ENCODE measurements at places on chromosomes 5 and 9.

DNA sequence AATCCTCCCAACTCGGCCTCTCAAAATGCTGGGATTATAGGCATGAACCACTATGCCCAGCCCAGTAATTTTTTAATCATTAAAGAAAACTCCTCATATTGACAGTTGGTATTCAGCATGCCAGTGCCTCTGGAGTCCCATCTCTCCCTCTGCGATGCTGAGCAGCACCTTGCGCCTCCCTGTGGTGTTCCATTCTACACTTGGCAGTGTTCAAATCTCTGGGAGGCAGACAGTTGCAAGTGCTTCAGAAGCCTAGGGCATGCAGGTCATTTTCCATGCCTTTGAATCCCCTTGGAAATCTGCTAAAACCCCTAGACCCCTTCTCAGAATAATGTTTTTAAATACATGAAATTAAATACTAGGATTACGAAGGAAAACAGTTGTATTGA is 41.3 kb downstream of the GARNL3 start:
- DNase-seq: no peak

- DNase-seq: peak; percentile 99
Measured at GRCh38 chr9:127734747-127735529, at the start of gene TOR2A. Gene TOR2A (minus strand): TSS chr9:127735294. CDS start chr9:127735270, 24 bp downstream.

- DNase-seq: peak; percentile 85
Measured at GRCh38 chr9:37994639-37995347, 74.2 kb downstream of the SHB start.

DNA sequence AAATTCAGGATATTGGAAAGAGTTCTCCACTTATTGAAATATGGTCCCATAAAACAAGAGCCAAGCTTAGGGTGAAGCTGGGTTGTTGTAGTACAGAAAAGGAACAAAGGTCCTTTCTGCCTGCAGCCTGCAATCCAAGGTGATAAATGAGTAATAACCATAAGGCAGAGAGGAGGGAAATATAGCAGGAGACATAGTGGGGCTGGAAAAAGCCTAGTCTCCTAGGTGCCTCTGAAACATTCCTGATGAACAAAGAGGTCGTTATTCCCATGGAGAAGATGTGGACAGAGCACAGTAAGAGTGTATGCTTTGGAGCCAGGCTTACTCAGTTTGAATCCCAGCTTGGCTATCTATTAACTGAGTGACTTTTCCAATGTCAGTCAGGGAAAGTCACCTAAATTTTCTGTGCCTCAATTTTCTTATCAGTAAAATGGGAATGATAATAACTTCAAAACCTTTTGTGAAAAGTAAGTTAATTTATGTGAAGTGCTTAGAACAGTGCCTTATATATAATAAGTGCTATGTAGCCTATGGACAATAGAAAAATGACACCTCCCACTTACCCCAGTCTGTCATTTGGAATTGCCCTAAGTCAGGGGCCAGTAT is 110.8 kb upstream of the GRIN3A start:
- no peak for DNase-seq

- no peak for DNase-seq
Measured at GRCh38 chr5:82167372-82167935, 110.7 kb downstream of the RPS23 start.

GRCh38 chr9:124000784-124001457 is 10.6 kb upstream of the LHX2 start:
- DNase-seq: no peak

GRCh38 chr5:172350212-172351181 is 66.9 kb upstream of the UBTD2 start:
- no peak for DNase-seq

DNA sequence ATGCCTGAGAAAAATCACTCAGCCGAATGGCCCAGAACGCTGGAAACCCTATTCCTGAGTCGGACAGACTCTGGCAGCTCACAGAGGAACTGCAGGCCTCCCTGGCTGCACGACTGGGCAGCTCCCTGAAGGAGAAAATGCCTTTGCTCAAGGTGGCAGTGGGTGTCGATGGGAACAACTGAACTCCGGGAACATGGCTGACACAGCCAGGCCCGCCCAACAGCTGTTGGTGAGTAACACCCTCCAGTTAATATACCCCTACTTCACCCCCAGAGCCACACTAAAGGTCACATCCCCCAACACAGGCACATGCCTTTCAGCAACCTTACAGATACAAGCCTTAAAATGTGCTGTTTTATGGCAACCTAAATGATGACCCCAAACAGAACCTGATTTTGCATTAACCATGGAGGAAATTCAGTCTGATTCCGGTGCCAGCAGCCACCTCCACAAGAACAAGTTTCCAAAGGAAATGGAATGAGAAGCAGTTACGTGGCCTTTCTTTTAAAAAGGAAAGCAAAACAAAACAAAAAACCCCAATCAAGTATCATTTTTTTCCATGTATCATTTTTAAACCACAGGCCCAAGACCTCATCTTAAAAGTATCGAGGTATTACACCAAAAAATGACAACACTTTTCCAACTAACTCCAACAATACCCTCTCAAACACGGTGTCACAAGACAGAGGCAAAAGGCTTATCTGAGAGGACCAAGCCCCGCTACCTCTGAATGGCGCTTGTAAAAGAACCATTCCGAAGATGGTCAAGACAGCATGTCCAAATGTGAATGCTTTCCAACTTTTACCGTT is 3.1 kb downstream of the KLF9 start:
- DNase-seq: peak; percentile 35

- DNase-seq: no peak
Measured at GRCh38 chr9:120768247-120768646, 25.0 kb downstream of the FBXW2 start.

DNA sequence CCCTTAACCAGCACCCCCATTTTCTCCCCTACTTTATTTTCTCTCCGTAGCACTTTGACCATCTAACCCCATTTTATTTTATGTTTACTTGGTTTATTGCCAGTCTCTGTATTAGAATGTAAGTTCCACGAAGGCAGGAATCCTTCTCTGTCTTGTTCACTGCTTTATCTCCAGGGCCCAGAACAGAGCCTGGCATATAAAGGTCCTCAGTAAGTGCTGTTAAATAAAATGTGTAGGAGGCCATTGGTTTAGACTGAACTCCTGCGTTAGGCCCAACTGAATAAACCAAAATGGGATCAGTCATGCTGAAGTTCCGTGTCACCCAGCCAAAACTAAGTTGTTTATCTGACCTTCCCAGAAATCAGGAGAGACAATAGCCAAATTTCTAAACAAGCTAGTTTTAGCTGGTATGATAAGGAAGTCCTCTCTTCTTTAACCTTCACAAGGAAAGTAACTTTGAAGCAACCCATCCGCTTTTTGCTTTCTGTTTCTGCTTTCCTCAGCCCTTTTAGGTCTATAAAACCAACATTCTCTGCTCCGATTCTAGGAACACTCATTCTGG is 29.0 kb upstream of the CCNJL start:
- no peak for DNase-seq

DNA sequence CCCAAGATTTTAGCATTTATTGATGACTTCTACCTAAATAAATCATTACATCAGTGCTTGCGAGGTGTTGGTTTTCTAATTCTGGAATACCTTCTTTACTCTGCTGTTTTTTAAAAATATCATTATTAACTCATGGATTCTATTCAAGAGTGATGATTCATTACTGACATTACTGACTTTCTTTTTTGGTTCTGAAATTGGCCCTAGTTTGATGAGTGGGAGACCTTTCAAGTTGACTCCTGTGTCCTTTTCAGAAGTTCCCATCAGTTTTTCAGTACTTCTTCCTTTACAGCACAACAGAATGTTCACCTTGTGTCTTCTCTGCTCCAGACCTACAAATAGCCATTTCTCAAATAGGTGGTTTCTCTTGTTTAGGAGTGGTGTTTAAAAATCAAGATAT is 114.1 kb downstream of the PCSK5 start:
- no peak for DNase-seq

DNA sequence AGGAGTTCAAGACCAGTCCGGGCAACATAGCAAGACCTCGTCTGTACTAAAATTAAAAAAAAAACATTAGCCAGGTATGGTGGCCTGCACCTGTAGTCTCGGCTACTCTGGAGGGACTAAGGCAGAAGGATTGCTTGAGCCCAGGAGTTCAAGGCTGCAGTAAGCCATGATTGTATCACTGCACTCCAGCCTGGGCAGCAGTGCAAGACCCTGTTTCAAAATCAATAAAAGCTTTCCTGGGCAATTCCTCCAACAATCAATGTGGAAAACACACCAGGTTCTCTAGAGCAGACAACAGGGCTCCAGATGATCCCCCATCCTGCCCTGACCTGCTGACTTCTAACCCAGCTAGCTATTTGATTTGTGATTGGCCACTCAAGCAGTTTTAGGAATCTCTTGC is 1.2 kb downstream of the AK8 start:
- DNase-seq: no peak

DNA sequence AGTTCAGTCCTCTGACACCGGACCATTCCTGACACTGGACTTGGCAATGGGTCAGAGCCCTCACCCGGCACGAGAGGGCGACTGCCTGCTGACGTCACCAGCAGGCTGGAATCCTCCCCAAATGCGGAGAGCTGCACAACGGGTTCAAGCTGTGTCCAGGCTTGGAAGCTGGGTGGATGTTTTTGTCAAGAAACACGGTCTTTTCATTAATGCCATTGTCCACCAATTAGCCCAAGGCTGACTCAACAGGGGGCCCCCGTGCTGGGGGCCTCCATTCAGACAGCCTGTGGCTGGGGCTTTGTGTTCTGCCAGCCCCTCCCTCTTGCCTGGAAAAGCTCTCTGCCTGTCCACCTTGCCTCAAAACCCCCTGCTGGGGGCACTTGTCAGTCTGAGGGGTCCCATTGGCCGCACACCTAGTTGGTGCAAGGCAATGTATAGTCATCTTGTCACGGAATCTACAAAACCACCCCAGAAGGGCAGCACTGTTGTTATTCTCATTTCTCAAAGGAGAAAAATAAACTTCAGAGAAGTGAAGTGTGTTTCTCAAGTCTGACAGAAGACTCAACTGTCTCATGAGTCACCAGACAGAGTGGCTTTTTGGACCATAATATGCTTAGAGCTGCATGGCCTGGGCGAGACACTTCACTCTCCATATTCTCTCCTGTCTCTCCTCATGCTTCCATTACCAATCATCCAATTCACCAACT is 24.6 kb downstream of the NDUFA8 start:
- DNase-seq: peak; percentile 43

DNA sequence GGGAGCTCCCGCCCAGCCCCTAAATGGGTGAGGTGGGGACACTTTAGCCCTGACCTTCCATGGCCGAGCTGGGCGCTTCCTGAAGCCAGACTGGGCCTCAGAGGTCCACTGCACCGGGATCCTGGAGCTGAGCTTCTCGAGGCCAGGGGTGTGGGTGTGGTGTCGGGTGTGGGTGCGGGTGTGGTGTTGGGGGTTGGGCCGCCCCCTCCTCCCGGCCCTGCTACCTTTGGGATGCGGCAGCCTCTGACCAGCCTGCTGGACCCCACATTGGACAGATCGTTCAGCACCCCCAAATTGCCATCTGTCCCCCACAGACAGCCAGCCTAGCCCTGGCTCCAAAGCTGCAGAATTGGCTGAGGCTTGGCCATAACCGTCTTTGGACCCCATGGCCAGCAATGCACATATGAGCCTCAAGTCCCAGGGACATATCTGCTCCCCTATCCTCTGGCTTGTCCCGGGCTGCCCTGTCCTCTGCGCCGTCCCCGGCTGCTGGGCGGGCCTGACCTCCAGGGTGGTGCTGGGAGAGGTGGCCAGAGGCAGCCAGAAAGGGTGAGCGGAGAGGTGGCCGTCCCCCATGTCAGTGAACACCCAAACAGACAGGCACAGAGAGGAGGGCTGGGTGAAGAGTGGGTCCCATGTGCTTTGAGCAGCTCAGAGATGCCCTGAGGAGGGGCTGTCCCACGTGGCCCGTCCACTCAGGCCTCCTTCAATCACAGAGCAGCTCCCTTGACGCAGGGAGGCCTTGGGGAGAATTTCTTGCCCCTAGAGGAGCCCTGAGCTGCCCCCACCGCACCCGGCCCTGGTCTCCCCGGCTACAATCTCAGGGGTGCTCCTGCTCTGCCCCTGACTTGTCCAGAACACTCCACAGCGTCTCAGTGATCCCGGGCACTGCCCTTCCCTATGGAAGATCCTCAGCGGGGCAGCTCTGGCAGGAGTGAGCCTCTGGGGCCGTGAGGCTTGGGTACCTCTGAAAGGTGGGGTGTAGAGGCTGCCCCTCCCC is 3.4 kb upstream of the PTGDS start:
- DNase-seq: no peak

DNA sequence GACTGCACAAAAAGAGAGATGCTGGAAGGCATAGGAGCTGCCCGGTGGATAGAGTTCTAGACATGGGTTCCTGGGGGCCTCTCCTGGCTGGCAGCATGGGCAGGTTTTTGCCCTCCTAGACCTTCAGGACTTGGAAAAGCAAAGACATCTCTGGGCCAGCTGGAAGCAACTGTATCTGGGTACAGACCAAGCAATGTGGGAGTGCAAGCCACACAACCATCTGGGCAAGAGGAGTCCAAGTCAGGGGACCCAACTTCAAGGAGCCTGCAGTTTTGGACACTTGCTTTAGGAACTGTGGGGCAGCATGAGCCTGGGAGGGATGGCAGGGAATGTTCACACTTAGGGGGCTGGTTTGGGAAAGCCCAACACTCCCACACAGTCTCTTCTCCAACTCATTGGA is 323.3 kb downstream of the GADD45G start:
- no peak for DNase-seq

GRCh38 chr9:82726424-82727276 is 336.3 kb downstream of the RASEF start:
- no peak for DNase-seq

DNA sequence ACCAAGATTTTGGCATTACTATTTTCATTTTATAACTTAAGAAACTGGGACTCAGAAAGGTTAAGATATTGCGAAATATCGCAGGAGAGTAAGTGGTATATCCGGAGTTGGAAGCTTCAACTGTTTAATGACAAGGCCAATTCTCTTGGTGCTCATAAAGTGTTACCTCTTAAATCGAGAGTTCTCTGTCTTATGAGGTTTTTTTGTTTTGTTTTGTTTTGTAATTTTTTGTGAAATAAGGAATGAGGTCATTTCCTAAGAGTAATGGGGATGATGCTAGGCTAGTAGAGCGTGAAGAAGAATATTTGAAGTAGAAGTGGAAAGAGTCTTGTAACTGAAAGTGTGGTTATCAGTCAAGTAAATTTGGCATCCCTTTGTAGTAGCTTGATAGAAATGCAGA is 183.2 kb upstream of the DAB2 start:
- no peak for DNase-seq

GRCh38 chr5:80114860-80115259 is 79.7 kb downstream of the THBS4 start:
- no peak for DNase-seq

- DNase-seq: no peak
Measured at GRCh38 chr9:130931508-130932254, 7.4 kb downstream of the FIBCD1 start.

GRCh38 chr5:6397536-6398269 is 19.4 kb upstream of the MED10 start:
- DNase-seq: no peak

DNA sequence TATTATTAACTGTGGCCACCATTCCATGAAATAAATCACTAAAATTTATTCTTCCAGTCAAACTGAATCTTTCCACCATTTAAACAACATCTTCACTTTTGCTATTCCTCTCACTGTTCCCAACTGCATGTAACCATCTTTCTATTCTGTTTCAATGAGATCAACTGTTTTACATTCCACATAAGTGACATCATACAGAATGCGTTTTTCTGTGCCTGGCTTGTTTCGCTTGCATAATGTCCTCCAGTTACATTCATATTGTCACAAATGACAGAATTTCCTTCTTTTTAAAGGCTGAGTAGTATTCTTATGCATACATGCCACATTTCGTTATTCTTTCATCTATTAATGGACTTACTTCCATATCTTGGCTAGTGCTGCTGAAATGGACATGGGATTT is 738.2 kb downstream of the SEMA5A start:
- no peak for DNase-seq

Measured in GM03348 (cell line).